ENCODE measurements at places on chromosomes 1 and 21.
A peak's percentile ranks its signal among the peaks of the same experiment; 100 is the strongest.

DNA sequence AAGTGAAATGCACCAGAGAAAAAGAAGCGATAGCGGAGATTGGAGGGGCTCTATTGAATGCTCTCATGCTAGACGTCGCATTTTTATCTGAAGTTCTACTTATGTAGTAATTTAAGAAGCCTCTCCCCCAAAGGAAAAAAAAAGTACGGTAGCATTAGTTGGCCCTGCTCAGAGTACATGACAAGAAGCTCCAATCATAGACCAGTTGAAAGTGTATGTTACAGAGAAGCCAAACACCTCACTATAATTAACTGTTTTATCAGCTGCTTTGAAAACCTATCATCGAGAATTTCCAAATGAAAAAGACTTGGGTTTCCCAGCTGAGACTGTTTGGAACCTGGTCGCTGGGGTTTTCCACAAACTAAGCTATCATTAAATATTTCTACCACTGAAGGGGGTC, 19.6 kb upstream of the OVAAL start:
- DNase-seq, result no peak

GRCh38 chr1:79005945-79006344, 585 bp downstream of the ADGRL4 start:
- DNase-seq, result no peak

- no peak for DNase-seq
Measured at GRCh38 chr1:6300342-6301048, 39.6 kb upstream of the GPR153 start.

GRCh38 chr1:168631671-168632400, 55.4 kb downstream of the XCL1 start:
- DNase-seq, result no peak

DNA sequence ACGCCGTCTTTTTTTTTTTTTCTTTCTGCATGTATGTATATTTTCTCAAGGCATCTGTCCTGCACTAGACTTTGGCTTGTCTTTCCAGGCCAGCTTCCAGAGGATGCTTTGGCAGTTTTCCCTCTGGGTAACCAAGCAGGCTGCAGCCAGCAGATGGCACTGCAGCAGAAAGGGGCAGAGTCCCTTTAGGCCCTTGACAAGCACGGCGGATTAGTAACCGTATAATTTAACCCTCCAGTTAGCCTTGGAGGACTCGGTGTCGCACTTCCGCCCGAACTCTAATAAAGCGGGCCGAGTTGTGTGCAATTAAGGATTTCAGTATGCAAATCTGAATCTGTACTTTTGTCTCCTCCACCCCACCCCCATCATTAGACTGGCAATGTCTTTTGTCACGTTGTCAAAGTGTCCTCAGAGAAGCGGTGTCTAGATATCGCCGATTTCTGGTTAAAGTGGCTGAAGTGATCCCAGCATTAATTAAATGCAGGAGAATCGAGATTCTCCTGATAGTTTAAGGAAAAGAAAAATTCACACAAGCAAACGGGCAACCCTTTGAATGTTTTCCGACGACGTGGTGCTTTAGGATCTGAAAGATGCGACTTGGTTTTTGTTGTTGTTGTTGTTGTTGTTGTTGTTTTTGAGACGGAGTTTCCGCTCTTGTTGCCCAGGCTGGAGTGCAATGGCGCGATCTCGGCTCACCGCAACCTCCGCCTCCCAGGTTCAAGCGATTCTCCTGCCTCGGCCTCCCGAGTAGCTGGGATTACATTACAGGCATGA, 1.1 kb upstream of the TMEM167B start:
- DNase-seq, result peak; percentile 37

GRCh38 chr1:5253036-5253435, 598.6 kb downstream of the AJAP1 start:
- no peak for DNase-seq

DNA sequence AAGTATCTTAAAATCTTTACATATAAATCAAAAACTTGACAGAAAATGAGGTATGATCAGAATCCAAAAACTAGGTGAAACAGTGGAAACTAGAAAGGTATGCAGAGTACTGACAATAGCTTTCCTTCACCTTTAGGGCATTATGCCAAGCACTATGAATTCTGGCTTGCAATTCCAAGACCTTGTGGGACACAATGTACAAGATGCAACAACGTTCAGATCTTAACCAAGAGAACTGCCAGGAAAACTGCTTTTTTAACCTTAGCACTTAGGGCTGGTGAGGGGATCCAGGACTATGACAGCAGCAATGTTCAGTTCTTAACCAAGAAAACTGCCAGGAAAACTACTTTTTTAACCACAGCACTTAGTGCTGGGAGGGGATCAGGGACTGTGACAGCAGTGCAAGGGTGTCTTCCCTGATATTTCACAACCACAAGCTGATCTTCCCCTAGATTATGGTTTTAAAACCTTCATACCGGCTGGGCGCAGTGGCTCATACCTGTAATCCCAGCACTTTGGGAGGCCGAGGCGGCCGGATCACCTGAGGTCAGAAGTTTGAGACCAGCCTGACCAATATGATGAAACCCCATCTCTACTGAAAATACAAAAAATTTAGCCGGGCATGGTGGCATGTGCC, 22.3 kb downstream of the FOXJ3 start:
- no peak for DNase-seq

DNA sequence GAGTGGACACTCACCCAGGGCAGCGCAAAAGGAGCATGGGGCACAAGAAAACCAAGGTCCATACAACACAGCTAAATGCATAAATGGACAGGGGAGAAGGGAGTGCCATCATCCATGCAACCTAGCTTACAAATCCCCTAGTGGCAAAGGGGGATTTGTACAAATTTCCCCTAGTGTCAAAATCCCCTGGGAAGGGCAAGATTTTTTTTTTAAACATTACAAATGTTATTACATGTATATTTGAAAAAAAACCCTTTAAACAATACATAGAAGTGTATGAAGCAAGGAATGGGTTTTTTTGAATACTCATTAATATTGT, 89.6 kb upstream of the IVNS1ABP start:
- DNase-seq, result no peak

GRCh38 chr1:87956072-87956471, 627.4 kb downstream of the LMO4 start:
- DNase-seq, result no peak

GRCh38 chr1:11940260-11940921, 5.9 kb downstream of the PLOD1 start:
- no peak for DNase-seq

DNA sequence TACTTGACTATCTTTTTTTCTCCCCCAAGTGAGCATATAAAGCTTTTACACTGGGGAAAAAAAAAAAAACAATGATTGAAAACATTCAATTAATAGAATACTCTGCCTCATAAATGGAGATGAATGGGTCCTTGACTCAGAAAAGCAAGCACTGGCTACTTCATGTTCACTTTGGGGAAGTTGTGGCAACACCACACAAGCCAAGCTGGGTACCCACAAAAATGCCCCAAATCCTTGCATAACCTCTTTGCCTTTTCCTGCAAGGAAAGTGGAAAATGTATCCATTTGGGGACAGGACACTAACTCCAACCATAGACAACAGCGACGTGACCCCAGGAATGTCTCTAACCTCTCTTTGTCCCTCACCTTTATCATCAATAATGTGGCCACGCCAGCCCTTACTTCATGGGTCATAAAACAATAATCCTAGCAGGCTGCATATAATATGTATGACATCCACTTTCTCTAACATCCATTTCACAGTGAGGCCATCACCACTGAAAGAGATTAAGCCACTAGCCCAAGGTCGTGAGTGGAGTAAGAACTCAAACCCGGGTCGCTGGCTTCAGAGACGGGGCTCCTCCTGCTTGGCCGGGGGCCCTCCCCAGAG, 2.3 kb downstream of the ECE1 start:
- DNase-seq, result no peak

GRCh38 chr1:161324020-161324419, 9.8 kb downstream of the SDHC start:
- DNase-seq, result no peak

DNA sequence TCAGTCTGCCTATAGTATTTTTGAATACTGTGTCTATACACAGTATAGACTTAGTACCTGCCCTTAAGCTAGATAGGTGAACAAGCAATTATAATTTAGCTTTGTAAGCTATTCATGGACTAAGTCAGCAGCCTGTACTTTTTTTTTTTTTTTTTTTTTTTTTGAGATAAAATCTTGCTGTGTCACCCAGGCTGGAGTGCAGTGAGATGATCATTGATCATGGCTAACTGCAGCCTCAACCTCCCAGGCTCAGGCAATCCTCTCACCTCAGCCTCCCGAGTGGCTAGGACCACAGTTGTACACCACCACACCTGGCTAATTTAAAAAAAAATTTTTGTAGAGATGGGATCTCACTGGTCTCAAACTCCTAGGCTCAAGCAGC, 17.3 kb downstream of the ITSN1 start:
- DNase-seq, result no peak

- DNase-seq, result no peak
Measured at GRCh38 chr1:44673675-44674112, 587 bp downstream of the TMEM53 start.

GRCh38 chr21:44076316-44076715, 30.9 kb upstream of the PWP2 start:
- no peak for DNase-seq

- no peak for DNase-seq
Measured at GRCh38 chr1:30645807-30646206, 77.6 kb downstream of the MATN1 start.

GRCh38 chr1:145858238-145858900, 512 bp downstream of the PIAS3 start:
- peak; percentile 53 for DNase-seq

- no peak for DNase-seq
Measured at GRCh38 chr1:34926156-34926555, 3.3 kb downstream of the DLGAP3 start.

DNA sequence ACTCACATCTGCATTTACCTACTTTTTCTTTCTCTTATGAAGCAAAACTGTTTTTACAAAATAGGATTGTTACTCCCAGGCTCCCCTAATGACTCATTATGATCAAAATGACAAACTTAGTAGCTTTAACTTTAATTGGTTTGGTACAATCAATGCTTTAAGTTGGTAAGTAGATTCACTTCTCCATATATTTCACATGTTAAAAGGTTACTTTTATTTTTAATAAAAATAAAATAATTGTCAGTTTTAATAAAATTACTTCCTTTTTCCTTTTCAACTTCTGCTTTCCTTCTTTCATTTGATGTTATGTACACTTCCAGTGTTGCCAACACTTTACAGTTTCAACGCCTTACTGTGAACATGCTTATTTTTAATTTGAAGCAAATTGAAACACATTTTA, 477.6 kb downstream of the SETD4 start:
- DNase-seq, result no peak

- no peak for DNase-seq
Measured at GRCh38 chr1:33763406-33763805, 100.5 kb upstream of the HMGB4 start.

DNA sequence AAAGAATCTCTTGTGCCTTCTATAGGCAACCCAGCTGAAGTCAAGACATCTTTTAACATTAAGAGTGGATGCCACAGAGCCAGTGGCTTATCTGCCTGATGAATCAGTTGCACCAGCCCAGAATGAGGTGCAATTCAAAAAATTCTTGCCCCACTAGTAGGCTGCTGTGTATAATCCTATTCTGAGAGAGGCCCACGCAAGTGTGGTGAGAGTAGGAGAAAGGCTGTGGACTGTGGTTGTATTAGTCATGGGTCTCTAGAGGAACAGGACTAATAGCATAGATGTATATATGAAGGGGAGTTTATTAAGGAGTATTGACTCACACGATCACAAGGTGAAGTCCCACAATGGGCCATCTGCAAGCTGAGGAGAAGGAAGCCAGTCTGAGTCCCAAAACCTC, 216.4 kb downstream of the LTN1 start:
- DNase-seq, result peak; percentile 54

GRCh38 chr1:197632005-197632404, 143.3 kb downstream of the DENND1B start:
- no peak for DNase-seq

DNA sequence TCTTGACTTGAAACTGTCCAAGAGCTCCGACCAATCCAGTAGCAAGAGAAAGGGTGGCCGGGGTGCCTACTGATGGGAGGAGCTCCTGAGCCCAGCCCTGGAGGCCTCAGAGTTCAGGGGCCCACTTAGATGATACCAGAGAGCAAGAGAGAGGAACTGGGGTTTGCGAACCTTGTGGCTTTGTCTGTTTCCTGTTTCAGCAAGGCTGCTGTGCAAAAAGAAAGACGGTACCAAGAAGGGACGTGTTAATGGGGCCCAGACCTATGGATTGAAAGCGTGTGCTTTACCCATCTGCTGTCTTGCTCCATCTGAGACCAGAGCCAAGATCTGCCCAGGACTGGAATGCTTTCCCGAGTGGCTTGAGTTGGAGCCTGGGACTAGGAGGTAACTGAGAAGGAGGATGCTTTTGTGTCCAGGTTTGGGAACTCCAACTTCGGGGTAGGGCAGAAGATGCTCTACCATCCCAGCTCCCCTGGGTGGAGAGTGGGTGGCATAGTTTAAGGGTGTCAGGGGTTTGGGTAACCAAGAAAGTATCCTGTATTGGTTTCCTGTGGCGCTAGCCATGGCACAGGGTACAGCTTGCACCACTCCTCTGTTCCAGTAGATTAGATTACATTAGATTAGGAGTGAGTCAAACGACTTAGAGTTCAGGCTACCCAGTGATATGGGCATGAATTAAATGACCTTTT, at the start of gene TRAF3IP3:
Gene TRAF3IP3 (plus strand): TSS at position 128 of the 689 bp plus-strand sequence. CDS start 3,987 bp downstream, outside the sequence.
- peak; percentile 78 for DNase-seq

Measured in activated naive CD4-positive, alpha-beta T cell treated with Interleukin-2 at 50 U/mL for 16 hours (primary cell).